ENCODE measurements at places on chromosomes 1 and 21.
A peak's percentile ranks its signal among the peaks of the same experiment; 100 is the strongest.

- DNase-seq: peak; percentile 38
These were observed 2.1 kb downstream of the ARHGEF2 start for GRCh38 chr1:155976062-155976912.

GRCh38 chr1:45334308-45335245 is 5.4 kb upstream of the TOE1 start:
- DNase-seq: no peak

DNA sequence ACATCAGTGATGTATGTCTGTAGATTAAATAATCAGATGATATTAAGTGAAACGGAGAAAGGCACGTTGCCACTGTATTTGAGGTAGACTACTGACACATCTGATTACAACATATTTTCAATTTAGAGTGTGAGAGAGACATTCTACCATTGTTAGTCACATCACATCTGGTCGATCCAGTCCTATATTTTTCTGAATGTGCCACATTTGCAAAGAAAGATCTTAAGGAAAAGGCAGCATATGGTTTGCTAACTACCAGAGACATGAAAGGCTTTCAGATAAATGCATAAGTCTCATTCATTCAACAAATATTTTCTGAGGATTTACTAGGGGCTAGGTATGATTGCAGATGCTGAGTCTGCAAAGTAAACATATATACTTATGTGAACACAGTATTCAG is 114.3 kb upstream of the RUNX1 start:
- no peak for DNase-seq

- DNase-seq: no peak
These were observed 25.4 kb upstream of the SDHB start for GRCh38 chr1:17078991-17079868.

DNA sequence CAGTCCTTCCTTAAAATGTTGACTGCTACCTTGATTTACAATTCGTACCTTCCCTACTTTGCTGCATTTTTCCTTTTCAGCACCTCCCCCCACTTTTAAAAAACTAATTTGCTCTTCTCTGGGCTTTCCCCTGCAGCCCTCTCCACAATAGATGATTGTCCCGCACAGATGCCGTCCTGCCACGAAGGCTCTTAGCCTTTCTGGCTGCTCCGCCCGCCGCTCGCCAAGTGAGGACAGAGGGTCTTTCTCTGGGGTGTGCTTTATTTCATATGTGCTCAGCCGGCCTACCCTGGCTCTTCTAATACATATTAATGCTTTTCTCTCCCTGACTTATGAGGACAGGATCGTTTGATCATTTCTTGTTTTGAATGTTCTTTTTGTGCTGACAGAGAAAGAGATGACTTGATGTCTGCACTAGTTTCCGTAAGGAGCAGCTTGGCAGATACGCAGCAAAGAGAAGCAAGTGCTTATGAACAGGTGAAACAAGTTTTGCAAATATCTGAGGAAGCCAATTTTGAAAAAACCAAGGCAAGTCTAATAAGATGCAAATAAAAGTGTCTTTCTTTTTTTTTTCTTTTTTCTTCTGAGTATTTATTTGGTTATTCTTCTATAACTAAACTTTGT is 60.6 kb downstream of the SDCCAG8 start:
- no peak for DNase-seq

DNA sequence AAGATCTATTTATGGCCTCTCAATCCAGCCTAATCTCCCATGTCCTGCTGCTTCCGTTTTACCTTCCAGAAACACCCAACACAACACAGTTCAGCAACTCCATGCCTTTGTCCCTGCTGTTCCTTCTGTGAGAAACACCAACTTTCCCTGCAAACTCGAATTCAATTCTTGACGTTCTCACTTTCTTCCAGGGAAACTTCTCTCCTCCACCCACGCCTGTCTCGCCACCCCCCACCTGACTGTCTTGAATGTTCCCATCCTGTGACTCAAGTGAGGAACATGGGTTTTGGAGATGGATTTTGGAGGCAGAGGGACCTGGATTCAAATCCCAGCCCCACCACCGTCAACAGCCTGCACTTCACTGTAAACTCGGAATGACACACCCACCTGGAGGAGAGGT is 44.8 kb downstream of the GRHL3 start:
- DNase-seq: no peak

GRCh38 chr1:186792870-186793581 is 35.7 kb upstream of the PLA2G4A start:
- no peak for DNase-seq

DNA sequence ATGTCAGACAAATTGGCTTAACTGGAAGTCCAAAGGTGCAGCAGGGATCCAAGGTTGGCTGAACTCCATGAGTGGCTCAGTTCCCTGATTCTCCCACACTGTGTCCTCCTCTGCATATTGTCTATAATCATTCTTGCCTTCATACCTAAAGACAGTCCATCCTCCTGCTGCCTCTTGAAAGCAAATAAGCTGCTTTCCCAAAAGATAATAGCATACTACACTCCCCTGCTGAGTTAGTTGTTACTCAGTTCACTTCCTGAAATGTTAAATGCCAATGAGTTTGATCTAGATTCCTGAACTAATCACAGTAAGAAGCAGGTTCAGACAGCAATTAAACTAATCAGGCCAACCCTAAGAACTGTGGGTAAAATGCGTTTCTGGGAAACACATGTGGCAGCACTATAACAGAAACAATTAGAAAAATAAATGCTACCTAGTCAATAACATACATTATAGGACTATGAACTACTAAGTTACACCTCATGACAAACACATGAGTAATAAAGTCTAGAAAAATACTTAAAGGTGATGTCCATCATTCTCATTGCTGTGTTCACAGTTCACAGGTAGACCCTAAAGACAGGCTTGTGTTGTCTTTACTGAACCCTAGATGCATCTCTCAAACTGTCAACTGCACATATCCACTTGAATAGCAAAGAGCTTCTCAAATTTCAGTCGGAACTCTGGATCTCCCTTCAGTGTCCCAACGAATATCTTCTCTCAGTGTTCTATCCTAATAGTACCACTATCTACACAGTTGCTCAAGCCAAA is 50.8 kb upstream of the BOLA1 start:
- DNase-seq: no peak

- DNase-seq: no peak
These were observed 45.1 kb downstream of the CD53 start for GRCh38 chr1:110918016-110918415.

DNA sequence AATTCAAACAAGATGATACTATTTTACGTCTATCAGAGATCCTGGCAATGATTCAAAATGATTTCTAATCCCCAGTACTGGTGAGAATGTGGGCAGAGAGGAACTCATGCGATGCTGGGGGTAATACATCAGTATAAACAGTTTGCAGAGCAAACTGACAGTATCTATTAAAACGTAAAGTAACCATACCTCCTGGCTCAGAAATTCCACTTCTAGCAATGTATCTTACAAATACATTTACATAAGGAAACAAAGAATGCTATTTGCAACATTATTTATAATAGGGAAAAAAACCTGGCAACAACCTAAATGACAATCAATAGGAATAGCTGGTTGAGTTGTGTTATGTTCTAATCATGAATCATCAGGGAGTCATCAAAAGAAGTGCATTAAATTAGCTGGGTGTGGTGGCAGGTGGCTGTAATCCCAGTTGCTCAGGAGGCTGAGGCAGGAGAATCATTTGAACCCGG is 15.9 kb downstream of the RCAN1 start:
- no peak for DNase-seq

DNA sequence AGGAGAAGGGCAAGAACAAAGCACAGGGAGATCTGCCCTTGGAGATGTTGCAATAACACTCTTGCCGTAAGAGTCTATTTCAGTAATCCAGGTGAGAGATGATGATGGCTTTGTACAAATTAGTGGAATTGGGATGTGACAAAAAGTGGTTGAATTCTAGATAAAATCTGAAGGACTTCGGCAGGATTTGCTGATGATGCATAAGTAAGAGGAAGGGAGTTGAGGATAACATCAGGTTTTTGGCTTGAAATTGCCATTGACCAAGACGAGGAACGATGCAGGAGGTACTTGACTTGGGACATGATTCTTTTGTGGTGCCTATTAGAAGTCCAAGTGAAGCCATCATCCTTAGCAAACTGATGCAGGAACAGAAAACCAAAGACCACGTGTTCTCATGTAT is 238.1 kb downstream of the GRIK1 start:
- DNase-seq: no peak

- no peak for DNase-seq
These were observed 33.5 kb downstream of the FUBP1 start for GRCh38 chr1:77945345-77945744.

- DNase-seq: no peak
These were observed 148.2 kb upstream of the PALMD start for GRCh38 chr1:99497690-99498089.
